KG1 (cell line): ENCODE measurements at places on chromosomes 3 and 15.

DNA sequence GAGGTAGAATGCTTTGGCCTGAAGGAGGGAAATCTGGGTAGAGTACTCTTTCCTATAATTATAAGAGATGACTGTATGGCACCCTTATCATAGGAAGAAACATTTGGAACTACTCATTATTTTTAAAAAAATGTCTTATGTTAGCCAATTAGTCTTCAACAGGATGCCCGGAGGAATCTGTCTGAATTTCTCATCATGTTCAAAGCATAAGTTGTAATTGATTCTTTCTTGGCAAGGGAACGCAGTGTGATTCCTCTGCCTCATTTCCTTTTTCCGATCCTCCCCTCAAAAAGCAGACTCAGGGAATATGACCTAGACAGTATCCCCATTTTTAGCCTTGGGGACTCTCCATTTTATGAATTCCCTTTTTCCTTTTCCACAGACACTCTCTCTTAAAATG lies 165.1 kb downstream of the IL5RA start:
- DNase-seq: no peak

GRCh38 chr15:70196372-70197316 lies 98.9 kb upstream of the TLE3 start:
- no peak for DNase-seq

DNA sequence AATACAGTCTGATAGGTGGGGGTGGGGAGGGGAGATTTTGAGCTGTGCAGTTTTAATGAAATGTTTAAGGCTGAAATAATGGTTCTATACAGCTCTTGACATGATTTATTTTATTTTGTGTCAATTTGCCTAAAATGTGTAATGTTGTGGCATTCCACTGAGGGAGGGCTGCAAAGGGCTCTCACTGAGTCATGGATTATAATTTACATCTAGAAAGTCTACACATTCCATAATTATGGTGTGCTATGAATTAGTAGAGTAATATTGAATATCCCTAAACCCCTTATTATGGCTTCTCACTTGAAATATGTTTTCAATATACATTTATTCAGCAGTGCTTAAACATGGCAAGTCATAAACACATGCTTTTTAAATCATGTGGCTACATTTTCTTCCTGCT lies 103.9 kb downstream of the RARB start:
- no peak for DNase-seq

GRCh38 chr15:31207246-31207645 lies 105.7 kb upstream of the TRPM1 start:
- DNase-seq: no peak

GRCh38 chr3:40623567-40623966 lies 98.8 kb downstream of the ZNF621 start:
- DNase-seq: peak; percentile 33

- DNase-seq: no peak
Observed at GRCh38 chr3:65538101-65538500, 500.6 kb downstream of the MAGI1 start.

DNA sequence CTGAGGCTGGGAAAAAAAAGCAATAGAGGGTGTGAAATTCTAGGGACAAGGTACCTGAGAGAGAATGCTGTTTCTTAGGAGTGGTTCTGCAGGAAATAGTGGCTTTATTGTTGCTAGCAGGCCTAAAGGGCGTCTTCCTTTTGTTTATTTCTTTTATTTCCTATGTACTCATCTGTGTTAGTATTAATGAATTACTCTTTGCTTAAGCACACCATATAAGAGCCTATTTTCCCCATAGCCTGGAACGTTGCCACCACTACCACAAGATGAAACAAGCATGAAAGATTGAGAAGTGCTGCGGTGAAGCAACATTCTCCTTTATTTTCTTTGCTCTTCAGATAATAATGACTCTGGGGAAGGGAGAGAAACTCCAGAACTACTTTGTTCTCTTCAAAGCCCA lies 21.3 kb upstream of the GOLIM4 start:
- no peak for DNase-seq

DNA sequence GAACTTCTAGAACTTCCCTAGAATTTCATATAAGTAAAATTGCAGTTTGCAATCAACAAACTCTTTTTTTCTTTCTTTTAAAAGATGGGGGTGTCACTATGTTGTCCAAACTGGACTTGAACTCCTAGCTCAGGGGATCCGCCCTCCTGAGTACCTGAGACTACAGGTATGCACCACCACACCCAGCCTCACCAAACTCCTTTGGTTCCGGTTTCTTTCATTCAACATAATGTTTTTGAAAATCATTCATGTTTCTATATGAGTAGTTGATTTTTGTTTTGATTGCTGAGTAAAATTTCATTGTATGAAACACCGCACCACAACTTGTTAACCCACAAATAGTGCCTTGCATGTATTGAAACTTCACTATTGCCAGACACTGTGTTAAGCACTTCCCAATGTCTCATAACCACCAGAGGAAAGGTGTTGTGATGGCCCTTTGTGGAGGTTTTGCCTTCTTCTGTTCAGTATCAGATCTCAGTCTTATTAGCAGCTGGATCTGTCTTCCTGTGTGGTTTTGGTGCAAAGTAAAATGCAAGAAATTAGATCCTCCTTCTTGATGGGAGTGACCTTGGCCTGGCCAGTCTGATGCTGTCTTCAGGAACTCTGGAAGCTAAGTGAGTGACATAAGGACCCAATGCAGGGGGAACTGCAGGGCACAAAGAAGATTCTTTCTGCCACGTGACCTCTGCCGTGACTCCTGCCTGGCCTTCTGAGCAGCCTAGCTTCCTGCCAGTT lies 78.8 kb upstream of the UBE2E1 start:
- no peak for DNase-seq

- no peak for DNase-seq
Observed at GRCh38 chr3:38311941-38312340, 29.8 kb downstream of the SLC22A14 start.

GRCh38 chr15:27234593-27234992 lies 263.6 kb downstream of the GABRG3 start:
- no peak for DNase-seq

- no peak for DNase-seq
Observed at GRCh38 chr3:90091549-90091948, 984.1 kb downstream of the EPHA3 start.

DNA sequence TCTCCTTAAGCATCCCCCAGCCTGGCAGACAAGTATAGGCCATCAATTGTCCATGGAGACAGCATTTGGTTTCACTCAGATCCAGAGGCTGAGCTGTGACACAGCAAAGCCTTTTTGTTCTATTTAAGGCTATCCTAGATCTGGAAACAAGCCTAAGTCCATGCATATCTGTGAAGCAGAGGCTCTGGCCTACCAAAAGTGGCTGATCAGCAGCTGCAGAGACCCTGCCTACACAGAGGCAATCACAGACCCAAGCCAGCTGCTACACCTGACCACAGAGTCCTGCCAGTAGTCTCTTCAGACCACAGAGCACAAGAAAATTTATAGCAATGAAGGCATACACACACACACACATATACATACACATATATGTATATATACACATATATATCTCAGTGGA lies 501.7 kb upstream of the ARPP21 start:
- no peak for DNase-seq

DNA sequence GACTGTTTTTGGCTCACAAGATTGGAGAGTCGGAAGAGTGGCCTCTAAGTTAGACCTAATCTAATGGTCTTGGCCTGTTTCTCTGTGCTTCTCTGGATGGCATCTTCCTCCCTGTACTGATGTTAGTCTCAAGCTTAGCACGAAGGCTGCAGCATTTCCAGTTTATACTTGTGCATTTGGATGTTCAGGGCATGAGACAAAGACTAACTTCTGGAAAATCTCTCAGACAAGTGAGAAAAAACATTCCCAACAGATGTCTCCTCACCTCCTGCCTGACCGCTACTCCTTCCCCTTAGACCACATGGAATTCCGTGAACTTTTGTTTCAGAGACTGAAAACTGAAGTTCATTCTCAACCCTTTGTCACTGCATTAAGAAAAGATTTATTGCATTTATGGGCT lies 410.8 kb upstream of the MCTP2 start:
- no peak for DNase-seq

- no peak for DNase-seq
Observed at GRCh38 chr15:38538328-38539007, 26.1 kb downstream of the RASGRP1 start.

- no peak for DNase-seq
Observed at GRCh38 chr3:183538486-183538885, 17.0 kb downstream of the KLHL6 start.

- DNase-seq: no peak
Observed at GRCh38 chr15:62417439-62417838, 252.4 kb upstream of the C2CD4B start.

- DNase-seq: peak; percentile 59
Observed at GRCh38 chr3:37993820-37994638, 3.4 kb downstream of the VILL start.

GRCh38 chr3:54427501-54427900 lies 305.1 kb downstream of the CACNA2D3 start:
- no peak for DNase-seq

GRCh38 chr3:114624571-114625181 lies 330.8 kb downstream of the TIGIT start:
- no peak for DNase-seq

DNA sequence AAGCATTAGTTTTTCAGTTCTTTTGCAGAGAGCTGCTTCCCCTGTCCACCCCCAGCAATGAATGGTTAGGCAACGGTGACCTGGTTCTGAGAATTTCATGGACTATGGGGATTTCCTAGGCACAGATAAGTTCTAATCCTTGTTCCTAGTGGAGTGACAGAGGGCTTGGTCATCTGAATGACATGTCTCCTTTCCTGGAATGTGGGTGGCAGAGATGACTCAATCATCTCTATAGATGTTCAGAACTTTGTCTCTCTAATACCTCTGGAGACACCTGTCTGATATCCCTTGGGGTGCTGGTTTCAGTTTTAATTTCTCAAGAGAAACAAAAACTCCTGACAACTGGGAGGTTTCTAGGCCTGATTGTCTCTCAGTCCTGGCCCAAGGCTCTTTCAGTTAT lies 10.4 kb downstream of the PLA2G4E start:
- no peak for DNase-seq

DNA sequence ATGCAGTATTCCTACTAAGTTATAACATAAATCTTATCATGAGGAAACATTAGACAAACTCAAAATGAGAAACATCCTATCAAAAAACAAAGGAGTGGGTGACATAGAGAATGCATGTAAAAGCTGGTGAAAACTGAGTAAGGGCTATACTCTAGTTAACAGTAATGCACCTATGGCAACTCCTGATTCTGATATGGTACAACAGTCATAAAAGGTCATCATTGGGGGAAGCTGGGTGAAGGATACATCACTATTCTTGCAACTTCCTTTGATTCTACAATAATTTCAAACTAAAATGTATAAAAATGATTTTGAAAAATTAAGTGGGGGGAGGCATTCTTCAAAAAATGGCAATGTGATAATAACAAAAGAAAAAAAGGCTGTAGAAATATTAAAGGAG lies 6.8 kb downstream of the PIK3R4 start:
- DNase-seq: no peak

DNA sequence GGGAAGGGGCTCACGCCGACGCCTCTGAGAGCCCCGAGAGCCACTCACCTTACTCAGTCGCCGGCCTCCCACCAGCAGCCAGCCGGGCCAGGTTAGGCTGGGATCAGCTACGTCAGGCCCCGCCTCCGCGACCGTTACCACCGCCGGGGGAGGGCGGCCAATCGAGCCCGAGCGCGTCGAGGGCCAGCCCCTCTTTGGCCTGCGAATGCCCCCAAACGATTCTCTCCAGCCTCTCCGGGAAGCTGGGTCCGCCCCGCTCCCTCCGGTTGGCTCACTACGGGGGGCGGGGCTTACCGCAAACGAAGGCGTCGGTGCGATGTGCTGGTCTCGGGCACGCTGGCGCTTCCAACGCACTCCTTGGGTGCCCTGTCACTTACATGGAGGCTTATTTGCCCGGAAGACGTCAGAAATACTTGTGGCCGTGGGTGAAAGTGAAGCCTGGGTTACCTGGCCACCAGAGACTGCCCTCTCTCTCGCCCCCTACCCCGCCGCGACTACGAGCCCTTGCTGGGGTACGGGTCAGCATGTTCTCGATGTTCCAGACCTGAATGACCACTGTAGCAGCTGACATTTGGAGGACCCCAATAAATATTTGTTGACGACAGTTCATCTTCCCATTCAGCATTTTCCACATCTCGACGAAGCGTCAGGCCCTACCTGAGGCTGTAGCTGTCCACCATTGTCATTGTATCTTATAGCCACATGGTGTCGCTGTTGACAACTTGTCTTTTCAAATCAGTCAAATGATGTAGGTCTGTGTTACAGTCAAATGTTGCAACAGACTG lies at the start of gene CEP70:
Gene CEP70, minus strand, starts transcription at position 111 of the 785 bp plus-strand sequence. CDS start 21,333 bp downstream, outside the sequence.
- no peak for DNase-seq

DNA sequence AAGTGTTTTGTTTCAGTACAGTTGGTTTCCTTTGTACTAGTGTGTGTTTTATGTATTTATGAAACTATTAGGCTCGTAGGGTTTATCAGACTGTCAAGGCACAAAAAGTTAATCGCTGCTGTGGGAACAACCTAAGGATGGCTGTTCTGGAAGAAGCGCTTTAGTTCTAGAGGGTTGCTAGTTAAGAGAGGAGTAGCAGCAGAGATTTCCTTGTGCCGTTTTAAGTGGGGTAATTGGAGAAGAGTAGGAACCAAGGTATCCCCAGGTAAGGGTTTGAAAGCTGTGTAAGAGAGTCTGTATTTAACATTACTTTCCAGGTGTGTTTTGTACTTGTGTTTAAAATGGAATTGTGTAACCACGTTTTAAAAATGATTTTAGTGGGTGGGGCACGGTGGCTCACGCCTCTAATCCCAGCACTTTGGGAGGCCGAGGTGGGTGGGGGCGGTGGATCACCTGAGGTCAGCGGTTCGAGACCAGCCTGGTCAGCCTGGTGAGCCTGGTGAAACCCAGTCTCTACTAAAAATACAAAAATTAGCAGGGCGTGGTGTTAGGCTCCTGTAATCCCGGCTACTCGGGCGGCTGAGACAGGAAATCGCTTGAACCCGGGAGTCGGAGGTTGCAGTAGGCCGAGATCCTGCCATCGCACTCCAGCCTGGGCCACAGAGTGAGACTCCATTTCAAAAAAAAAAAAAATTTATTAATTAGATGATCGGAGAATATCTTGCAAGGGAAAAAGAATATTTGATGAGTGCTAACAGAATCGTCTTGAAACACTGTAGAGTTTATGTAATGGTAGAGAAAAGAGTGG lies 2.6 kb downstream of the MORF4L1 start:
- DNase-seq: no peak

DNA sequence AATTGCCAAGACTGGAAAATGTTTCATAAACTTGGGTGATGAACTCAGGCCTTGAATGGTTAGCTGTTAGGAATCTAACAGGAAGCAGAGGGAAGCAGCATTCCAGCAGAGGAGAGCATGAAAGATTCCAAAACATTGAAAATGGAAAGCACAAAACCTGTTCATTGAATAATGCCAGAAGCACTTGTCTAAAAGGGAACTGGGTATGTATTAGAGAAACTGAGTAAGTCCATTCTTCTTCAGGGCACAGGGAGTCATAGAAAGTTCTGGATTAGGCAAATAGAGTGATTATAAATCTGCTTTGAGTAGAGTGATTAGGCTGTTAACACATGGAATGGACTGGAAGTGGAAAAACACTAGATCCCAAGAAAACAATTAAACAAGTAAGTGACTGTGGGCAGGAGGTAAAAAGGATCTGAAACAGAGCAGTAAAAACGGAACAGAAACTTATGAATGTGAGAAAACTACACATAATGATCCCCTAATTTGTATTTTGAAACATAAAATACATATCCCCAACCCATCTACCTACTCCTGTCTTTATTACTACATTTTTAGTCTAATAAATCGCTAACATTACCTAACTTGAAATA lies 343.4 kb downstream of the TBC1D5 start:
- no peak for DNase-seq

GRCh38 chr3:127542441-127542952 lies 48.0 kb downstream of the TPRA1 start:
- no peak for DNase-seq
